K562 (cell line): ENCODE measurements at places on chromosomes 12 and 14. TPM values are rescaled to one million over a fixed set of nuclear protein-coding genes. Genes with fewer than 3 reads are reported as not detected.

The GRIP1 gene
- total RNA-seq = 0.75 and 1.1 TPM in 2 replicates

The PKP2 gene
- total RNA-seq = 3.5 and 4.1 TPM in 2 replicates

The LRTM2 gene
- not detected in 2 replicates for total RNA-seq

The TEAD4 gene
- 38.6 and 40.0 TPM in 2 replicates for total RNA-seq

The SLC25A21 gene
- 25.1 and 28.7 TPM in 2 replicates for total RNA-seq

The CATSPERB gene
- 0.67 and 0.89 TPM in 2 replicates for total RNA-seq

The SIRT4 gene
- total RNA-seq = 2.5 and 3.1 TPM in 2 replicates
